Peyer's patch (tissue), 4 donors: ENCODE measurements at places on chromosomes 1 and 21. TPM values are rescaled to one million over a fixed set of nuclear protein-coding genes. Genes with fewer than 3 reads are reported as not detected.

GRCh38 chr1:203524824-203525223 is 30.9 kb downstream of the OPTC start:
- no peak for DNase-seq

GRCh38 chr1:117128323-117129079 is 7.0 kb upstream of the TRIM45 start:
- DNase-seq: no peak

DNA sequence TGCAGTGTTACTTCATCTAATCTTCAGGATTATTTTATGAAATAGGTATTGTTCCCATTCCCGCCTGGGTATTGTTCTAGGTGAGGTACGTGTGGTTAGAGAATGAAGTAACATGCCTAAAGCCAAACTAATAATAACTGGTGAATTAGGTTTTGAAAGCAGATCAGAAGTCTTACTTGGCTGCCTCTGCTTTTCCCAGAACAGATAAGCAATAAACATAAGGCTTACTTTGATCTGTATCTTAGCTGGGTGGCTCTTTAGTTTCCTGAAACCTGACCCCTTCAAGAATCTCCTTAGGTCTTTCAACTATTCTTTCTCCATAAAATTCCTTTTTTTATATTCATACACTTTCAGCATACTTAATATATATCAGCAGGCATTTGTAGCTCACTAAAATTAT is 65.3 kb downstream of the VAV3 start:
- DNase-seq: no peak

DNA sequence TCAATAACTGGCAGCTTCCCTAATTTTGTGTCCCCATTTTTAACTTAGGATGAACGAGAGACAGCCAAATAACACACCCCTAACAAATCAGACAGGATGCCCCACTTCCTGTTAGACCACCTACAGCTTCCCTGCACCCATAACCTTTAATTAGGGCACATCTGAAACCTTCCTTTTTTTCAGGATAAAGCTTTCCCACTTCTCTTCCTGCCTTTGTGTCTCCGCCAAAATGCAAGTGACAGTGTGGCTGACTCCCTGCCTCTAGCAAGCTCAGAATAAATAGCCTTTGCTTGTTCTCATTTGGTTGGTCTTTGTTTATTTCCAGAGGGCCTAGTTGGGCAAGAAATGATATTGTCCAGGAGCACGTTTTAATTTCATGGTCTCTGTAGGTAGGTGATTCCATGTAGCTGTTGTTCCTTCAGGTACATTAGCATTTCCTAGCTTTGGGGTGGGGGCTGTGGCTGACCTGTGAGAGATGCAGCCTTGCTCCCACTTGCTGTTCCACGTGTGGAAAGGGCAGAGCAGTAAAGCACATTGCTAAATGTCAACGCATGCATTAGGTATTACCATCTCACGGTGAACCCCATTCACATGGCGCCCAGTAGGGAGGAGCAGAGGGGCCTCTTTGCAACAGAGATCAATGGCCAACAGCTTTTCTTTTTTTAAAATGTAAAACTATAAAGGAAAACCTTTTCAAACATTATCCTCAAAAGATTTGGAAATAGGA is 154.9 kb downstream of the ST6GALNAC3 start:
- no peak for DNase-seq

DNA sequence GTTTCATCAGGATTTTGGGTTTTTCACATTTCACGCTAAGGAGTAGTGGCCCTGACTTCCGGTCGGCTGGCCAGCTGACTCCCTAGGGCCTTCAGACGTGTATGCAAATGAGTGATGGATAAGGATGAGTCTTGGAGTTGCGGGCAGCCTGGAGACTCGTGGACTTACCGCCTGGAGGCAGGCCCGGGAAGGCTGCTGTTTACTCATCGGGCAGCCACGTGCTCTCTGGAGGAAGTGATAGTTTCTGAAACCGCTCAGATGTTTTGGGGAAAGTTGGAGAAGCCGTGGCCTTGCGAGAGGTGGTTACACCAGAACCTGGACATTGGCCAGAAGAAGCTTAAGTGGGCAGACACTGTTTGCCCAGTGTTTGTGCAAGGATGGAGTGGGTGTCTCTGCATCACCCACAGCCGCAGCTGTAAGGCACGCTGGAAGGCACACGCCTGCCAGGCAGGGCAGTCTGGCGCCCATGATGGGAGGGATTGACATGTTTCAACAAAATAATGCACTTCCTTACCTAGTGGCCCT is 23.1 kb upstream of the TNFRSF1B start:
- DNase-seq: peak; percentile 78

The AKNAD1 gene
- not detected for total RNA-seq

The OVAAL gene
- total RNA-seq: not detected

The HMGCL gene
- total RNA-seq: 74.3 TPM

The CTTNBP2NL gene
- 53.8 TPM for total RNA-seq

The HSPB7 gene
- total RNA-seq: 5.2 TPM
